Endothelial cell of coronary artery (primary cell): ENCODE measurements at places on chromosomes 4 and X. TPM values are rescaled to one million over a fixed set of nuclear protein-coding genes. Genes with fewer than 3 reads are reported as not detected.

Gene PAGE4
- total RNA-seq = not detected in 2 replicates

Gene CT45A1
- total RNA-seq = not detected in 2 replicates

Gene ARHGAP6
- total RNA-seq = 0.36 and 0.47 TPM in 2 replicates

Gene TSPAN7
- 1.5 and 3.7 TPM in 2 replicates for total RNA-seq

Gene PJA1
- 18.7 and 22.8 TPM in 2 replicates for total RNA-seq

Gene SHOX
- not detected in 2 replicates for total RNA-seq

Gene HMGB3
- total RNA-seq = 16.8 and 35.4 TPM in 2 replicates

Gene NR0B1
- total RNA-seq = not detected in 2 replicates

Gene DCAF8L2
- total RNA-seq = 0.19 and 0.27 TPM in 2 replicates

Gene DAPP1
- 0.09 TPM in 1 of 2 replicates, not detected in the other for total RNA-seq

Gene ZNF827
- 3.4 and 6.4 TPM in 2 replicates for total RNA-seq

Gene USP9X
- 98.7 and 132 TPM in 2 replicates for total RNA-seq

Gene NRK
- total RNA-seq = 0.18 and 0.28 TPM in 2 replicates

Gene NEUROG2
- total RNA-seq = not detected in 2 replicates

Gene VEGFC
- total RNA-seq = 14.3 and 39.6 TPM in 2 replicates

Gene MED12
- 38.7 and 43.4 TPM in 2 replicates for total RNA-seq

Gene ATP1B4
- not detected in 2 replicates for total RNA-seq

Gene LRCH2
- total RNA-seq = 3.2 and 5.0 TPM in 2 replicates

Gene PPARGC1A
- not detected in 2 replicates for total RNA-seq

Gene TCEAL4
- 41.6 and 56.7 TPM in 2 replicates for total RNA-seq

Gene NSUN7
- total RNA-seq = under 0.01 TPM in 1 of 2 replicates, not detected in the other

Gene NPY1R
- total RNA-seq = 0.09 TPM in 2 replicates

Gene SPOCK3
- total RNA-seq = 0.09 TPM in 1 of 2 replicates, not detected in the other

Gene SPANXA2
- not detected in 2 replicates for total RNA-seq

Gene HEPH
- total RNA-seq = 0.18 and 0.47 TPM in 2 replicates

Gene BANK1
- total RNA-seq = under 0.01 and 0.28 TPM in 2 replicates

Gene PGAM4
- not detected in 2 replicates for total RNA-seq

Gene SLC6A14
- total RNA-seq = not detected in 2 replicates

Gene EDNRA
- 5.0 TPM in 1 of 2 replicates, not detected in the other for total RNA-seq

Gene AR
- total RNA-seq = 0.75 and 1.1 TPM in 2 replicates

Gene POF1B
- not detected in 2 replicates for total RNA-seq
